Stimulated activated effector memory CD8-positive, alpha-beta T cell treated with anti-CD3 and anti-CD28 coated beads, Interleukin-12 subunit alpha, Interleukin-12 subunit beta, amount 100 ng/mL, for 72 hours (primary cell): ENCODE measurements at places on chromosomes 4 and X.

DNA sequence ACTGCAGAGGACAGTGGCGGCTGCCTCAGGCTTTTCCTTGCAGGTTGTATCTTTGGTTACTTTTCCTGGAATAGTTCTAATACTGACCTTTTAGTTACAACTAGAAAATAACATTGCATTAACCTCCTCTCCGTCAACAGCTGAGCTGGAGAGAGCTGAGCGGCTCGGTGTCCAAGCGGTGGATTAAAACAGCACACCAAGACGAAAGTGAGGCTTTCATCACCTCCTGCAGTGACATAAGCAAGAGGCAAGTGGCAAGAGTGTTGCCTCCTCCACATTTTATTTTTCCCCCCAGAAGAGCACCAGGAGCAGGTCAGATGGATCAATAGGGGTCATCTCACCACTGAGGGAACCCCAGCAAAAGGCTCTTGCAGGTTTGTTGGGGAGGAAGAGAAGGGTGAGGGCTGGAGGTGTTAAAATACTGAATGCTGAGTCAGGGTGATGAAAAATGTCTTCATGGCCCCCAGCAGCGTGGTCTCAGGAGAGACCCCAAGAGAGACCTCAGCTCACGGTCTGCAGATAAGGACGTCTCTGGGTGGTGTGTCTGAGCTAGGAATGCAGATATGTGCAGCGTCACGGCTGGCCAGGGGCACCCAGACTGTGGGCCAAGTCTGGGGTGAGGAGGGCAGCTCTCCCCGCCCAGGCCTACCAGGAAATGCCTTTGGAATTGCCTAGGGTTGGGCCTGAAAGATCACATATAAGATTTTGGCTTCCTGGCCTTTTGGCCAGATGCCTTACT lies 50.3 kb downstream of the CASP3 start:
- no peak for DNase-seq

GRCh38 chr4:120472447-120473131 lies 405.9 kb upstream of the MAD2L1 start:
- no peak for DNase-seq

GRCh38 chr4:162972661-162973330 lies 193.9 kb downstream of the NAF1 start:
- DNase-seq: no peak

GRCh38 chrX:1380672-1381233 lies 11.2 kb downstream of the SLC25A6 start:
- no peak for DNase-seq

GRCh38 chr4:144355811-144356757 lies 215.6 kb upstream of the GYPA start:
- DNase-seq: no peak

DNA sequence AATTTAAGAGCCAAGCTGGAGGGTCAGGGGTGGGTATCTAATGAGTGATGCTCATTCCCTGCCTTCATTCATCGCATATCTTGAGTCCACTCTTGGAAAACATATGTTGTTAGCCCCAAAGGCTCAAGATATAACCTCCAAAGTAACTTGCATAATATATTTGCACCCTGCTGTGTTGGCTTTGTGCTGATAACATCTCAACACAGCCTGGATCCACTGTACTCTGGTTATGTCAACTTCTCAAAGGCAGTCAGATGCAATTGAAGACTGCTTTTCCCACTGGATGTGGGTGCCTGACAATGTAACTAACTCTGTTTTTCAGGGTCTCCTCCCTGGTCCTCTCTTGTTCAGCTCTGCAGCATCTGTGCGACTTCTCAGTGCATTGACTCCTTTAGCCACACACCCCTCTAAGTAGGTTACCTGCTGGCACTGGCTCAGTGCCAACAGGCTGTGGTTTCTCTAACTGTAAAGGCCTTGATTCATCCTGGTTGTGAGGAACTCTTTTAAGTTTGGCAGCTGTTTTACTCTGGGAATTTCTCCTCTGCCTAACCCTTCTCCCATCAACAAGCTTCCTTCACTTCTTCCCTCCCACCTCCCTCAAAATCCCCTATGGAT lies 28.1 kb downstream of the SLC16A2 start:
- no peak for DNase-seq

GRCh38 chr4:155032521-155033229 lies 175.8 kb upstream of the NPY2R start:
- no peak for DNase-seq

DNA sequence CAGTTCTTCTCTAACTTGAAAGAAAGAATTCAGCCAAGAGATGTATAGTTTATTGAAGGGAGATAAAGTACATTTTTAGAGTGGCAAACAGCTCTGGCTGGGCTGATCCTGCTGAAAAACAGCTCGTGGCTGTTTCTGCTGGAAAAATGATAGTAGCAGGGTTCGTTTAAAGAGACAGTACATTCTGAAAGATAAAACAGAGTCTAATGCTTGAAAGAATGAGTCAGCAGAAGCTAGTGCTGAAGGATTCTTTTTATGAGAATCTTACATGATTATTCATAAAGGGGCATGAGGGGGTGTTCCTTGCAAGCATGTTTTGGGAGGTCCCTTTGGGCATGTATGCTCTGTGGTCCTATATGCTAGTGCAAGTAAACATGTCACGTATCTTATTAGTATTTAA lies 790.0 kb downstream of the PCDH18 start:
- no peak for DNase-seq

- no peak for DNase-seq
Measured at GRCh38 chrX:45001048-45001447, 128.1 kb downstream of the KDM6A start.

DNA sequence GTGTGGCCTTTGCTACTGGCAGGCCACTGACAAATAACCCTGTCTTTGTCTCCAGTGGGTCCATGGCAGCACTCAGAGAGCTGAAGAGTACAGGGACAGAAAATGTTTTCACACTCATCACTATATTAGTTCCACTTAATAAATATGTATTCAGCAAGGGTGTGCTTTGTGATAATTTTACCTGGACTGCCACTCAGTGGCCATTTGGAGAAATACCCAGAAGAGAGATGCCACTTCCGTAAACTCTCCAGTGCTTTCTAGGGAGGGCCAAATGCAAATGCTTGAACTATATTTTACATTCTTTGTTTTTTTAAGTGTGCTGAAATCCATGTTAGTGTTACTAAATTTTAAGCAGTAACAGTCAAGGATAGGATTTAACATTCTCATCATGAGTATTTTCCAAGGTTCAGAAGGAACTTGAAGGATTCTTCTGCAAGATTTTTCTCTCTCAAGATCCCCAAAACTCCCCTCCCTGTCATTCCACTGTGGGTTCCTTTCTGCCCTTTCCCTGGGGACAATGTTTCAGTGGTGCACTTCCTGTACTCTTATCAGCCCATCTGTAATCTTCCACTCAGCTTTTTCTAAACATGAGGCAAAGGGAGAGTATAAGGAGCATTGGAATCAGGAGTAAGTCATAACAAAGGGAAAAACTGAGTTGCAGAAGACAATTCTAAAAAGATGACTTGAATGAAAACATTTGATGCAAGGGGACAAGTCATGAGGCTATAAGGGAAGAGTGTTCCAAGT lies 46.0 kb downstream of the TFDP3 start:
- DNase-seq: no peak

- DNase-seq: no peak
Measured at GRCh38 chr4:22315628-22316027, 200.2 kb downstream of the ADGRA3 start.

DNA sequence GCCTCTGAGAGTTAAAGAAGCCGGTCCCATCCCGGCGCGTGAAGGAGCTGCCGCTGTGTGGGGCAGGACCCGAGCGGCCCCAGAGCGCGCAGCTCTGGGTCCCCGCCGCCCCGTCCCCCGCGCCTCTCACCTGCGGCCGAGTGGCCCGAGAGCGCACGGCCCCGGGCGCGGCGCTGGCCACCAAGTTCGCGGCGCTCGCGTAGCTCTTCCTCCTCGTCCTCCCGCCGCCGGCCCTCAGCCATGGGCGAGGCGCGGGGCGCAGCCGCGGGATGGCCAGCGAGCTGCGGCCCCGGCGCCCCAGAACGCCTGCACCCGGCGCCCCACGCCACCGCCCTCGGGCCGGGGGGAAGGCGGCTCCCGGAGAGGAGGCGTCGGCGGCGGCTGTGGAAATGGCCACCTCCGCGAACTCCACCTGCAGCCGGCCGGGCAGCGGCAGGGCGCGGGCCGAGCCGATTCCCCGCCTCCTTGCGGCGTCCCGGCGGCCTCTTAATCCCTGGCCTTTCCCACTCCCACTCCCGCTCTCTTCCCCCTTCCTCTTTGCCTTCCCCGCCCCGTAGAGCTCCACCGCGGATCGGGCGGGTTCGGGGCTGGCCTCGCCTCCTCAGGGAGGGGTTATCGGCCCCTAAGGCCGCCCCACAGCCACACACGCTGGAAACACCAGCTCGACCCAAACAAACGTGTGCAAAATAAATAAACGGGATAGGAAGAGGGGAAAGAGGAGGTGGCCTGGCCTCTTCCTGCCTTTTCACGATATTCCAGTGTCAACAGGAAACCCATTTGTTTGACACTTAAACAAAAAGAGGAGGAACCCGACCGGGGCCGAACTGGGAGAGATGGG lies at the start of gene SH3D19:
SH3D19 (minus strand) TSS at position 495 of the 838 bp plus-strand sequence; CDS start at position 242, 253 bp downstream.
- no peak for DNase-seq

- no peak for DNase-seq
Measured at GRCh38 chr4:52098618-52099017, 47.5 kb downstream of the SPATA18 start.

DNA sequence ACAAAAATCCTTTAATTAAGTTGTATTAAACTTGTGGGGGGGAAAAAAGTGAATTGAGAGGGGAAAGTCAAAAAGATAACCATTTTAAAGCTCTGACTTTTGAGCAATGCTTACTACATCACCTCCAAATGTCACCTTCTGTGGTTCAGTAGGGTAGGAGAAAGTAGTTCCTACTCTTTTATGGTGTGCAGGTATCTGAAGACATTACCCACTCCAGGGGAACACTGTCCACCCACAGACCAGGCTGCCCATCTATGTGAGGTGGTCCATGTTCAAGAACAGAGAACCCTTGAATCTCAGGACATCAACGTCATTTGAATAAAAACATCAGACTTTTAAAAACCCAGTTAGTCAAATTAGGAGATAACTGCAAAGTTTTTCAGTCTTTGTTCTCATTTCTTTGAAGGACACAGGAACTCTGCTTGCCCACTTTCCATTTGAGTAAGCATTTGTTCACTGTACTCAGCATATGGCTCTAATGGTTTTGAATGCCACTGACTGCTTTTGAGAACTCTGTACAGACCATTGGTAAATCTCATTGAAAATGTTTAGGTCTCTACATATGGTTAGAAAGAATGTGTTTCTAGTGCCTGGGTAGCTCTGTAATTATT lies 18.4 kb downstream of the NMU start:
- no peak for DNase-seq

GRCh38 chr4:80382090-80382832 lies 46.7 kb downstream of the CFAP299 start:
- DNase-seq: no peak

- no peak for DNase-seq
Measured at GRCh38 chr4:67659065-67659464, 41.9 kb downstream of the UBA6 start.

DNA sequence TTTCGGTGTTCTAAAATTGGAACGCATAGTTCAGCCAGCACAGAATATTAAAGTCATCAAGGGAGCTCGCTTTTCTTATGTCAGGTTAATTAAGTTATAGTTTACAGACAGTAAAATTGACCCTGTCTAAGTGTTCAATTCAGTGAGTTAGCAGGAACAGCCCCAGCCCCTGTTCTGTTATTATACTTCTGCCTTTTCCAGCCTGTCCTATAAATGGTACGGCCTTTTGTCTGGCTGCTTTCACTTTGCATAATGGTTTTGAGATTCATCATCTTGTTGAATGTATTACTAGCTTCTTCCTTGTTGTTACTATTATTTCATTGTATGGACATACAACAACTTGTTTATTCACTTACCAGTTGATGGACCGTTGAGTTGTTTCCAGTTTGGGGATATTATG lies 9.5 kb downstream of the CXCL13 start:
- DNase-seq: no peak

- no peak for DNase-seq
Measured at GRCh38 chr4:3176367-3177229, 72.4 kb upstream of the MSANTD1 start.

GRCh38 chrX:15563056-15563455 lies 37.7 kb downstream of the ACE2 start:
- DNase-seq: no peak

DNA sequence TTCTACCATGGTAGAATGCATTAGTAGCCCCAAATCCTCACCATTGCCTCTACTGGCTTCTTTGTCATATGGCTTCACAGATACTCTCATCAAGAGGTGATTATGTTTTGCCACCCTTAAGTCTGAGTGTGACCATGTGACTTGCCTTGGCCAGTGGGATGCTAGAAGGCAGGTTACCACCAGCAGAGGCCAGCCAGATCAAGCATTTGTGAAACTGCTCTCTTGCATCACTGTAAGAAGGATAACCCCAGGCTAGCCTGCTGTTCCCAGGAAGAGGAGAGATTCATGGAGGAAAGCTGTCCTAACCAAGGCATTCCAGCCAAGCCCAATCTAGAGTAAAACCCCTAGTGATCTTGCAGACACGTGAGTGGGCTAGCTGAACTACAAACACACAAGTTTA lies 46.8 kb downstream of the USP46 start:
- no peak for DNase-seq

GRCh38 chr4:145203410-145203809 lies 23.0 kb upstream of the OTUD4 start:
- no peak for DNase-seq

GRCh38 chr4:111639876-111640275 lies 505.4 kb upstream of the FAM241A start:
- no peak for DNase-seq

DNA sequence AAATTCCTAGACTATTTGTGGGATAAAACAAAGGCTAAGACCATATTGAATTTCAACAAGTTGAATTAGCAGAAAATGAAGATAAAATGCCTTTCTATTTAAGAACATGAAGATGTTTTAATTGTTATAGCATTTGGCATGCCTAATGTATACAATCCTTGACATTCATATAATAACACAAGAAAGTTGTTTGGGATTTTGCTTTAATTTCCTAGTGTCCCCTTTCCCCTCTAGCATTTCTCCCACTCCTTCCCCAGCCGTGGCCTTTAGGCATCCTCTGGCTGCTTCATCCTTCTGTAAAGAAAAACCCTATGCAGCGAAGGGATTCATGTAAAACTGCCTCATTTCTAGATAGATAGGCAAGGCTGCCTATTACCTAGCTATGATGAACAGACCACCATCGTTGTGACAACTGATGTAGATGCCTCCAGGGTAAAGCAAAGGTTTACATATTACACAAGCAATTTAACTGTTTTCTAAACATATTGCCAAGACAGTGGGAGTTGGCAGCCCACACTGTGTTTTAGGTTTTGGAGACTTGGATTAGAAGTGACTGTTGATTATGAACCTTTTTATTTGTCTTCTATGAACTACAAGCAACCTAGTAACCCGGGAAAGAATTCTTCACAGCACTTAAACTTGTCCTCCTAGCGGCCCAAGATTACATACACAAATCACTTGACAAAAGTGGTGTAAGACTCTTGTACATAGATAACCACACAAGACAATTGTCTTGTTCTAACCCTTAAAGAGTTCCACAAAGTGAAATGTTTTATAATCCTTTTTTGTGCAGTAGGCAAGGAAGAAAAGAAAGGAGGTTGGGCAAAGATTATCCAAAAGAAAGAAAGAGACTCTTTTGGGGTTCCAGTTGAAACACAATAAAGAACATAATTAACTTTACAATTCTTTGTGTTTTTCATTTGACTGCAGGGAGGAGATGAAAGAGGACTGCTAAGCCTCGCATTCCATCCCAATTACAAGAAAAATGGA lies 59.9 kb downstream of the HHIP start:
- no peak for DNase-seq

GRCh38 chr4:137390707-137391106 lies 141.6 kb downstream of the PCDH18 start:
- no peak for DNase-seq

- no peak for DNase-seq
Measured at GRCh38 chrX:33086886-33087285, 124.5 kb downstream of the DMD start.
